T-helper 9 cell (primary cell): ENCODE measurements at places on chromosomes 1 and 21.

- no peak for DNase-seq
These were observed 1019.6 kb downstream of the PLA2G4A start for GRCh38 chr1:187848321-187848720.

DNA sequence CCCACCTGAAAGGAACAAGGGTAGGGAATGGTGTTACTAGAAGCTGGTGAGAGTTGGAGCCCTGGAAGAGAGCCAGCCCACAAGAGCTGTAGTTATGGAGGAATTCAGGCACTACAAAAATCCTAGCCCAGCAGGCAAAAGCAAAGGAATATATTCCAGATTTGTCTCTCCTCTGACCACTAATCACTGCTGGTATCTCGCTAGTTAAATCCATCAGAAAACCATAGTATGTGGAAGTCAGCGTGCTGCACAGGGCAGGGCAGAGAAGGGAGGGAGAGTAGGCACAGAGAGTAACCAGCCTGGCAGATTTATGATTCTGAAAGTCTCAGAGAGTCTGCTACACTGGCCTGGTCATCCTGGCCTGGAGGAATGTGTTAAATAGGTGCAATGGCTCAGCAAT lies 88.6 kb downstream of the SELENOF start:
- DNase-seq, result no peak

GRCh38 chr1:182495693-182496092 lies 45.7 kb downstream of the RGSL1 start:
- DNase-seq, result no peak

- no peak for DNase-seq
These were observed 80.5 kb upstream of the KIF26B start for GRCh38 chr1:245074232-245074747.

DNA sequence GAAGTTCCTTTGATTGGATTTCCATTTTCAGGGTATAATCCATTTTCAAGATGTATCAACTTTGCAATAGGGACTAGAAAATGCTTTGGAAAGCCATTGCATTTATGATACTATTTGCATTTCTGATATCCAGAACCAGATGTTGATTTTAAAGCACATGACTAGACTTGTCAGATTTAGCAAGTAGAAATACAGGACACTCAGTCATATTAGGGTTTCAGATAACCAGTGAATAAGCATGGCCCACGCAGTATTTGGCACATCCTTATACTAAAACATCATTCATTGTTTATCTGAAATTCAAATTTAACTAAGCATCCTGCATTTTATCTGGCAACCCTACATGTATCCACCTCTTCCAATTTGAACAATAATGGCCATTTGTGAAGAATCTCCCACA lies 113.3 kb upstream of the DPT start:
- DNase-seq, result no peak

DNA sequence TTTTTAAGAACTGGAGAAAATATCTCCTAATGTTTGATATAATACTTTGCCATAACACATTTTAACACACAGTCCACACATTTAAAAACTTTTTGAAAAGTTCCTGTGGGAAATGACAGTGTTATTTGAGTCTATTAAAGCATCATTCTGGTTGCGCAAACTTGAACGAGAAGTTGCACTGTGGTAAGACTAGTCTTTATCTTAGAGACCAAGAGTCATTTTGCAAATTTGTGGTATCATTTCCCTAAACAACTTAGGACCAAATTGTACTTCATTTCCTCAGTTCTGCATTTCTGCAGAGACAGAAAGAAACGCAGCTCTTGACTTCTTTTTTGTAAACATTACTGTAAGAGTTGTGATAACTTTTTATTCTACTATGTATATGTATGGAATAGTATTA lies at the start of gene RGS18:
TSS of gene RGS18 (plus strand) at position 282 of the 400 bp plus-strand sequence. CDS start 176 bp downstream, outside the sequence.
- DNase-seq, result no peak

DNA sequence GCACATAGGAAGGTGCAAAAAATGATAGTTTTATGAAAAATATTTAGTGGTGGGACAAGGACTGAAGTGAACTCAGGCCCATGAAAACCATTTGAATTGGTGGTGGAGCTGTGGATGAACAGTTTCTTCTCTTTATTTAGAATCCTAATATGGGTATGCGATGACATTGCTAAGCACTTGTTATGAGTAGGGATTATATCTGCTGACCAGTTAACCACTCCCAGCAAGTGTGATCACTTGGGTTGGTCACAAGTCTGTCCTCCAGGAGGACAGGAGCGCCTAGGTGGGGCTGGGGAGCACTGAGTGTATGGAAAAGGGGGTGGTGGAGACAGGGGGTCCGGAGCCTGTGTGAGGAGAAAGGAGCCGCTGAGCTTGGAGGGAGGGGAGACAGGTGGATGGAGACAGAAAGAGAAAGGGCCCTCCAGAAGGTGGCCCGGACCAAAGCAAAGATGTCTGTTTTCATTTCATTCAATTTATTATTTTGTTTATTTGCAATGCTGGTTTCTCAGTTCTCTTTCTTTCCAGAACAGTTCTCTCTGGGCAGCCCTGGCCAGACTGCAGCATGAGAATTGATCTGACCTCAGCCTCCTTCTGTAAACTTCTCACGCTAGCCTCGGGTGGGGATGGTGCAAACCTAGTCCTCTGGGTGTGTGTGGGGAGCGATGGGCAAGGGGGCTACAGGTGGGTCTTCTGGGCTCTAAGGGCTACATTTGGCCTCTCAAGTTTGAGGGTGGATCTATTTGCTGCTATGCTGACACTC lies 9.9 kb upstream of the ZSCAN20 start:
- no peak for DNase-seq

DNA sequence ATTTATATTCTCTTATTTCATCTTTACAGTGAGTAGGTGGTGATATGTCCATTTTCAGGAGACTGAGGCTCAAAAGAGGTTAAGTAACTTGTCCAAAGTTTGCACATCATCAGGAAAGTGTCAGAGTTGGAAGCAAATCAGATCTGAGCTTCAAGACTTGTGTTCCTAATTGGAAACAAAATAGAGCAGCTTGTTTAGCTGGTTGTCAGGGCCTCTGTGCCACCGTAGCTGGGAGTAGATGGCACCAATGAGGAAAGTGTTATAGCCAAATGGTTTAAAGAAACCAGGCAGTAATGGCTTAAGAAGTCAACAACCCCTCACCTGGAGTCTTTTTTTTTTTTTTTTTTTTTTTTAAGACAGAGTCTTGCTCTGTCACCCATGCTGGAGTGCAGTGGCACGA lies 19.7 kb downstream of the AGO1 start:
- DNase-seq, result no peak

GRCh38 chr1:161304927-161305866 lies 4.6 kb downstream of the MPZ start:
- peak; percentile 6 for DNase-seq

DNA sequence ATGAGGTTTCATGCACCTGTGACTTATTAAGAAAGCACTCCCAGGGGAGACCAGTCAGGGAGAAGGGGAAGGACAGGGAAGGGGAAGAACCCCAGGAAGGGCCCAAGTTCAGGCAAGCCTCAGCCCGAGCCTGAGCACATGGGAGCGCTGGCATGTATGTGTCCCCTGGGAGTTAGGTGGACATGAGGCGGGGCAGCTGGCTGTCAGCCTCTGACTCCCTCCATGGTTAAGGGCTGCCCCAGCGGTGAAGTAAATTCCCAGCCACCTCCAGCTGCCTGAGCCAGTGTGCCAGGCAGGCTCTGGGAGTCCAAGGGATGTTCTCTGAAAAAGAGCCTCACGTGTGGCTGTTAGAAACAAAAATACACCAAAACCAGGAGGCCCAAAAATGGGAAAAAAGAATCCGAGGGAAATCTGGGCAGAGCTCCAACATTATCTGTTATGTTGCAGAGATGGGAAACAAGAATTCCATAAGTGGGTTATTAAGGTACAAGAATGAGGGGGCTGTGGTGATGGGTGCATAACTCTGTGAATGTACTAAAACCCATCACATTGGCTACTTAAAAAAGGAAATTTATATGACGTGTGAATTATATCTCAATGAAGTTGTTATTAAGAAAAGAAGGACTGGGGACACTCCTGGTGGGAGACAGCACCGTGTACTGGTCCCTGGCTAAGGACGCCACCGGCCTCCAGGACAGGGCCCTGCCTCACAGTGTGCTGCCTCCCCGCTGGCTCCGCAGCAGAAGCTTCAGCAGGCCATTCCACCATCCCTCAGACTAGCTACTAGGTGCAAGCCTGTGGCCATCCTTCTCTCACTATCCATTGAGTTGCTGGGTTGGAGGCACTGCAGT lies 18.7 kb downstream of the DMRTB1 start:
- DNase-seq, result no peak

DNA sequence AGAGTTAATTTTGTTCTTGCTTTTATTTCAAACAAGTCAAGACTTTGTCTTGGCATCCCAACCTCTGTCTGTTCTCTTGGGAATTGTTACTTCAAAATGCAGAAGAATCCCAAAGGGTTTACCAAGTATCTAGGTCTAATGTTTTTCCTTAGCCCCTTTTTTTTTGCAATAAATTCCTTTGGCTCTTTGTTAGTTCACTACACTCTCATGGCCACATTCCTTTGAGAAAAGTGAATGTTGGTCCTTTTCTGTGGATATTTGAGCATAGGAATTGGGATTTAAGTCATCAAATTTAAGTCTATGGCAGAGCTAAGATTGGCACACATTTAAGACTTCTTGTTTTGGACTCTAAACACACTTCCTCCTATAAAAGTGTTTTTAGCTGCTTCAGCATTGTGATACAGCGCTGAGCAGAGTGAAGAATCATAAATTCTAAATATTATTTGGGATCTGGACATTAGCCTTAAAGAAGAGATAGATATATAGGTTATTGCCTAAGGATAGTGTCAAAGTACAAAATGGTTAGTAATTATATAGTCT lies 1.9 kb downstream of the BTF3L4 start:
- no peak for DNase-seq

DNA sequence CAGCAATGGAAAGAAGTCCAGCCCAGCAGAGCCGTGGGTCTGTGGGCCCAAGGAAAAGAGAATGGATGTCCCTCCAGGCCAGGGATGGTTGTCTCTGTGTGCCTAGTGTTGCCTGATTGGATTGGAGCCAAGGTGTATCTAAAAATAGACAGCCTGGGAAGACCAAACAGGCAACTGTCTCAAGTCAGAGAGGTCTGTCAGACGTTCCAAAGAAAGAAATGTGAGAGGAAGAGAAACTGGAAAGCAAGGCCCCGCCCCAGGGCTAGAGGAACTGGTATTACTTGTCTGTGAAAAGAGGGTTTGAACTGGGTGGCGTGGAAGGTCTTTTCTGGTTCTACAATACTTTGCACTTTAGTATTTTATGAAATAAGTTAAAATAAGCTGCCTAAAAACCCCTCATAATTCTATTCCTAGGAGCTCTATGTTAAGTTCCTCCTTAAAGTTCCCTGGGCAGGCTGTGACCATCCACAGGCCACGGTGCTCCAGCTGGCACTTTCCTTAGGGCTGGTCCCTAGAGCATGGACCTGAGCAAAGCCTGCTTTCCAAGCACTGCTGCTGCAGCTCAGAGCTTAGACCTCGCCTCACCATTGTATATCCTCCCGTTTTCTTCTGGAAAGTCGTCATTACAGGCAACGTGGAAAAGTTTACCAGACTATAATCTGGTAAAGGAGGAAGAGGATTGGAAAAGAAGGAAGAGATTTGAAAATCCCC lies 151.6 kb downstream of the DISC1 start:
- no peak for DNase-seq

DNA sequence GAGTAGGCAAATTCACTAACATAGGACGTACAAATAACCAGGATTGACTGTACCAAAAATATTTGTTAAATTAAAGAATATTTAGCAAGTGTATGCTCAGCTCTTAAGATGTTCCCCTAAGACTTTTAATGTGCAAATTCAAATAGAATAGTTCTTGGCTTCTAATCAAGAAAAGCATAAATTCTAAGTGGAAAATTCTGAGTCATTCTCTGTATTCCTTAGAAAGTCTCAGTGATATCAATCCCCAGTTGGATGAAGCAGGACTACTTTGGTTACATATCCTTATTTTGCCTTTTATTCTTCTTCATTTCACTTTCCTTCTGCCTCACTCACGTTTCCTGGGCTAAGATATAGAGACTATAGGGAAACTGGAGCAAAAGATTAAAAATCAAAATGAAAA lies 130.2 kb downstream of the IFI44 start:
- no peak for DNase-seq

GRCh38 chr1:36008546-36009197 lies 75.2 kb upstream of the TEKT2 start:
- DNase-seq, result no peak

GRCh38 chr1:9652379-9653209 lies 1.1 kb downstream of the PIK3CD start:
- peak; percentile 67 for DNase-seq

- no peak for DNase-seq
These were observed 90.9 kb upstream of the KCNK1 start for GRCh38 chr1:233523047-233523446.

GRCh38 chr1:214847071-214847810 lies 235.3 kb upstream of the KCNK2 start:
- DNase-seq, result no peak
